Activated CD4-positive, alpha-beta T cell treated with anti-CD3 and anti-CD28 coated beads for 36 hours (primary cell): ENCODE measurements at places on chromosomes 5 and 9. TPM values are rescaled to one million over a fixed set of nuclear protein-coding genes. Genes with fewer than 3 reads are reported as not detected.

The INSL6 gene
- not detected for total RNA-seq

The ABCA1 gene
- 5.2 TPM for total RNA-seq

GRCh38 chr9:137303893-137304382, 1.9 kb upstream of the NRARP start:
- H3K27ac ChIP-seq = no peak overlapping the region
- H3K27me3 ChIP-seq = peaks cover 9% of the 10 kb centered on the region
- H3K4me3 ChIP-seq = no peak overlapping the region
- no peaks in the 10 kb centered on the region for H3K36me3 ChIP-seq
- DNase-seq = no peak

DNA sequence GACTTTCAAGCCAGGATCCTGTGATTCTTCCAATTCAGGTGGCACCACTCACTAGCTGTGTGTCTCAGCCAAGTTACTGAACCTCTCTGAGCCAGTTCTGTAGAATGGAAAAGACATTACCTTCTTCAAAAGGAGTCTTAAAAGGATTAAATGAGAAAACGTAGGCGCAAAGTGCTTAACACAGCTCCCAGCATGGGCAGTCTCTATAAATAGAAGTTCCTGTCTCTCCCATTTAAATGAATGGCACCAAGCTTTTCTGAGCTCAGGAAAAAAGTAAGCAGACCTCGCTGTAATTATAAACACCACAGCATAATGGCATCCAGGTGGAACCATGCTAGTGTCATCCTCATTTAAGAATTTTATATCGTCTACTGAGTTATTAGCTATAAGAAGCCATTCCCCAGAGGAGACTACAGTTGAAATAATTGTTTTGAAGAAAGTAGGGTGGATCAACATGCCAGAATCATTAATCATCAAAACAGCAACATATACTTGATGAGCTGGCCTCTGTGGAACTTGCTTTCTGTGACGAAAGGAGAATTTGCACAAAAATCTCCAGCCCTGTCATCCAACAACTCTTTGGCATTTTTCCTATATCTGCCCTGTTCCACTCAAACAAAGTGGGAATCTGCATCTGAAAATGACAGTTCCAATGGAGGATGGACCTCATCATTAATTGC, 188.9 kb downstream of the SPOCK1 start:
- H3K4me3 ChIP-seq = no peak overlapping the region
- H3K27ac ChIP-seq = no peak overlapping the region
- H3K36me3 ChIP-seq = no peaks in the 10 kb centered on the region
- H3K27me3 ChIP-seq = peaks cover 17% of the 10 kb centered on the region

DNA sequence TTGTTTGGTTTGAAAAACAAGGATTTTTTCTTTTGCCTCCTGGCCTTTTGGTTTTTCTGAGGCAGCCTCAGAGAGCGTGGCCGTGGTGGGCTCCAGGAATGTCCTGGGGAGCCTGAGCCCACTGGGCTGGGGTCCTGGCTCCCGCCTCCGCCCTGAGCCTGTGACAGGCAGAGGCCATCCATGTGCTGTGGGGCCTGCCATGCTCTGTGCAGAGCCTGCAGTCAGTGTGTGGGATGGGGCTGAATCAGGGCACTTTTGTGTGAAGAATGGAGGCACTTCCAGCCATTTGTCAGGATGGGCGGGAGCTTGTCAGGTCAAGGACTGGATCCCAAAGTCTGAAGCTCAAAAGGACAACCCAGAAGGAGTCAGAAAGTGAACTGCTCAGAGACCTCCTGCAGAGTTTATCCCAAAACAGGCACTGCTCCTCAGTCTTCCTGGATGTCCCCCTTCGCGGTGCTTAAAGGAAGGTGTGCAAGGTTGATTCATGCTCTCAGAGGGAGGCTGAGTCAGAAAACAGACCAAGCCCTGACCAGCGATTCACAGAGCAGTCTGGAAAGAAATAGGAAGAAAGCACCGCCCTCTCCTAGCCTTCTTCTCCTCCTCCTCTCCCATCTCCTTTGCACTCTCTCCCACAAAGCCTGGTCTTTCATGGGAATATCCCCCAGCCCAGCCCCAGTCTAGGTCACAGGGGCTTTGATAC, 53.2 kb downstream of the MVB12B start:
- no peak overlapping the region for H3K27ac ChIP-seq
- peaks cover 11% of the 10 kb centered on the region for H3K4me1 ChIP-seq
- DNase-seq = no peak
